ENCODE measurements at places on chromosomes 2 and 18.

GRCh38 chr2:24950102-24950501 lies 21.7 kb downstream of the DNAJC27 start:
- DNase-seq = no peak

GRCh38 chr2:21787941-21788340 lies 664.2 kb downstream of the TDRD15 start:
- no peak for DNase-seq

DNA sequence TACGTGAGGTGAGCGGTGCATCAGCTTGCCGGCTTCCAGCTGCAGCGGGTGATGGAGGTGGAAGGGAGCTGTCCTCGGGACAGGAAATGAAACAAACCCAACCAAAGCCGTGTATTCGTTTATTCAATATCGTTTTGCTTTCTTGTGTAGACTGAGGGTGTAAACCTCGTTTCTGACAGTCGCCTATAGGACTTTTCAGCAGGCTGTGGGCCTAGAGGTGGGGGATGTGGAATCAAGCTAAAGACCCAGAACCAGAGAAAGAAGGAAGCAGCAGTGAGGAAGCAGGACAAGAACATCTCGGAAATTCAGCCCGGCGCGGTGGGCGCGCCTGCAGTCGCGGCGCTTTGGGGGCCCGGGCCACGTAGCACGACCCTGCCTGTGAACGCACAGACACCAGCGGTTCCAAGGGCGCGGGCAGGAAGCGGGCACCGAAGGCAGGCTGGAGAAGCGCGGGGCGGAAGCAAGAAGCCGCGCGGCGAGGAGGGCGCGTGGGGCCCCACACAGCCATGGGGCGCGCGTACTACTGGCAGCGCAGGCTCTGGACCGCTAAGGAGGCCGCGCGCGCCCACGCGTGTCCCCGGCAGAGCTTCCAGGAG lies 755 bp upstream of the ATP9B start:
- DNase-seq = no peak

- no peak for DNase-seq
Observed at GRCh38 chr18:6661692-6662415, 67.7 kb upstream of the ARHGAP28 start.

- DNase-seq = no peak
Observed at GRCh38 chr2:201157694-201158093, 25.2 kb upstream of the CASP10 start.

DNA sequence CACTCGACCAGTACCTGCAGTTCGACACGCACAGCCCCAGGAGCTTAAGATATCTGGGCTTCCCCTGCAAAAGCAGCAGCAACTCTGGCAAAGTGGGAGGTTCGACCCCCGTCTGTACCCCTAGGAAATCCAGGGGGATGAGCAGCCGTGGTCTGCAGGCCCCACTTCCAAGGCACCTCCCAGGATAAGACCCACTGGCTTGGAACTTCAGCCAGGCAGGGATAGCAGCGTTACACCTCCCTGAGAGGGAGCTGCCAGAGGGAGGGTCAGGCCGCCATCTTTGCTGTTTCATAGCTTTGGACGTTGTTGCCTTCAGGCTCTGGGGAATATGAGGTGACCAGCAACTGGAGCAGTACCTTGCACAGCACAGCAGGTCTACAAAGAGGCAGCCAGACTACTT lies 351.1 kb downstream of the SOX11 start:
- no peak for DNase-seq

DNA sequence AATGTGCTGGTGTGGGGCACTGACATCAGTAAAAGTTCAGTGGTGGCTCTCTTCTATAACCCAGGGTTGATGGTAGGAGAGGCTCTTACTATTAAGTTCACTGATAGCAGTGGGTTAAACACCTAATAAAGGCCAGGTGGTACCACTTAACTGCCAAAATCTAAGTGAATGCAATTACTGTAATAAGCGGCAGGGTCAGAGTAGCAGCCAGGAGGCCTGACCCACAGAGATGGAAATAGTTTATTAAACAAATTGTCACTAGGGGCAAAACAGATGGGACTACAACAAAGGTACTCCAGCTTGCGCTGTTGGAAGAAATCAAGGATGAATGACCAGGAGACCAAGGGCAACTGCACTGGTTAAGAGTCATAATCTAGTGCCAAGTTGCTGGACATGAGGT lies 26.6 kb downstream of the ZSWIM2 start:
- DNase-seq = no peak

- no peak for DNase-seq
Observed at GRCh38 chr2:188089901-188090300, 201.8 kb upstream of the GULP1 start.

DNA sequence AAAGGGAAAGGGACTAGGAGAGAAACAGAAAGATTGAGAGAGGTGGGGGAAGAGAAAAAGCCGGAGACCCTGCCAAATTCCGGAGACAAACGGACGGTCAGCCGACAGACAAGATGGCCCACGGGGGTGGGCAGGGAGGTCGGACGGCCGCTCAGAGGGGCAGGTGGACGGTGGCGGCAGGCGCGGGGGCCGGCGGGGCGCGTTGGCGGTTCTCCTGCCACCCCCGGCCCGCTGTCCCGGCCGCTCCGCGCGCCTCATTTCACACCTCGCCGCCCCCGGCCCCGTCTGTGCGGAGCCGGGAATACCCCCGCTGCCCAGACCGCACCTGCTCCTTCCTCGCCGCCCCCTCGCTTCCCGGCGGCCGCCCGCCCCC lies 935 bp downstream of the SLC30A3 start:
- DNase-seq = no peak

DNA sequence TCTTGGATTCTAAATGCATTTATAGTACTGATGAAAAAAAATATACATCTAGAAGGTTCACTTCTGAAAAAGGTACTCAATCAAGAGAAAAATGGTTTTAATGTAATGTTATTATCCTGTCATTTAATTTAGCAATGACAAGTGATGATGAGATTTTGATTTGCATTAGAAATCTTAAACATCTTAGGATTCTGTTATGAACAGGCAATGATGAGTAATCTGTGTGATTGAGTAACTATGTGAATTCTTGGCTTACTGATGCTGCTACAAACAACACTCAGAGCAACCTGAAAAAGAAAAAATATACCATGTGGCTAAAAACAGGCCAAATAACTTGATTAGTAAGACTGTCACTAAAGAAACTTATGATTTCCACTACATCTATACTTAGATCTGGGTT lies 30.1 kb downstream of the RBKS start:
- no peak for DNase-seq

GRCh38 chr2:231413921-231414476 lies 18.5 kb downstream of the B3GNT7 start:
- DNase-seq = no peak

DNA sequence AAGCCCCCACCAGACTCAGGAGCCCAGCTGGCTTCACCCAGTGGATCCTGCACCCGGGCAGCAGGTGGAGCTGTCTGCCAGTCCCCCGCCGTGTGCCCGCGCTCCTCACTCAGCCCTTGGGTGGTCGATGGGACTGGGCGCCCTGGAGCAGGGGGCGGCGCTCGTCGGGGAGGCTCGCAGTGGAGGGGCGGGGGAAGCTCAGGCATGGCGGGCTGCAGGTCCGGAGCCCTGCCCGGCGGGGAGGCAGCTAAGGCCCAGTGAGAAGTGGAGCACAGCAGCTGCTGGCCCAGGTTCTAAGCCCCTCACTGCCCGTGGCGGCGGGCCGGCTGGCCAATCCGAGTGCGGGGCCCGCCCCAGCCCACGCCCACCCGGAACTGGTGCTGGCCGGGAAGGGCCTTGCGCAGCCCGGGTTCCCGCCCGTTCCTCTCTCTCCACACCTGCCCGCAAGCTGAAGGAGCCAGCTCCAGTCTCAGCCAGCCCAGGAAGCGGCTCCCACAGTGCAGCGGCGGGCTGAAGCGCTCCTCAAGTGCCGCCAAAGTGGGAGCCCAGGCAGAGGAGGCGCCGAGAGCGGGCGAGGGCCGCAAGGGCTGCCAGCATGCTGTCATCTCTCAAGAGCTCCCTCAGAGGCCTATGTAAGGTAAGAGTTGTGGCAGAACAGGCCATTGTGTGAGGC lies 1307.8 kb upstream of the TMEFF2 start:
- DNase-seq = no peak

DNA sequence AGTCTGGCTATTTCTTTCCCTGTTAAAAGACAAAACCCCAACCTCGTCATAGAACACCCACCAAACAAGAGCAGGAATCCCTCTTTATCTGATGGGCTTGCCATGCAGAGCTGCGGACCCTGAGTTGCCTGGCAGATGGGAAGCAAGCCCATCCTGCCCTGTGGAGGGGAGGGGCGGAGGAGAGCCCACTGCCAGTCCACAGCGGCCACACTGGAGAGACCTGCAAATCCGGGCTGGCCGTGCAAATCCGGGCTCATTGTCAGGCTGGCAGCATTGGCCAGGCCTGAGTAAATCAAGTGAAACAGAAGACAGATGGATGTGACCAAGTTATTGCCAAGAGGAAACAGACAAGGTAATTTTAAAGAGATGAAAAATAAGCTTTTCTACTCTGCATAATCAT lies 22.0 kb downstream of the MYL12B start:
- DNase-seq = no peak

GRCh38 chr2:150944315-150944714 lies 317.3 kb downstream of the RBM43 start:
- DNase-seq = no peak
